ENCODE measurements at places on chromosomes 5 and 9. TPM values are rescaled to one million over a fixed set of nuclear protein-coding genes. Genes with fewer than 3 reads are reported as not detected.

DNA sequence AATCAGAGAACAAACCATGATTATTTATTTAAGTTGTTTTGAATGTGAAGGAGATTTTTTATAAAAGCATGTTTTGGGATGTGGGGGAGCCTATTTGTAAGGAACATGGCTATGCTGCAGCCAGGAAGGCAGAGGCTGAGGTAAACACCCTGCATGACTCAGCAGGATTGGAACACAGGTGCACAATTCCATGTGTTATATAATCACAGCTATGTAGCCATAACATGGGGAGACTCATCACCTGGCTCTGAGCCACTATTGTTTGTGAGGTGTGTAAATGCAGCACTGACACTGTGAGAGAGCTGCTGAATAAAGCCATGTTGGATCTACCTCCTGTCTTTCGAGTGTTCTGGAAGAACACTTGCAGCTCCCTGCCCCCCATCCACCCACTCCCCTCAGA, 1009.8 kb downstream of the DNAH5 start:
- no peak for DNase-seq

- no peak for DNase-seq
Observed at GRCh38 chr9:128771094-128771721, 519 bp downstream of the ZER1 start.

TAF1L gene
- not detected for total RNA-seq

PSMD5 gene
- total RNA-seq = 44.4 TPM

DNA sequence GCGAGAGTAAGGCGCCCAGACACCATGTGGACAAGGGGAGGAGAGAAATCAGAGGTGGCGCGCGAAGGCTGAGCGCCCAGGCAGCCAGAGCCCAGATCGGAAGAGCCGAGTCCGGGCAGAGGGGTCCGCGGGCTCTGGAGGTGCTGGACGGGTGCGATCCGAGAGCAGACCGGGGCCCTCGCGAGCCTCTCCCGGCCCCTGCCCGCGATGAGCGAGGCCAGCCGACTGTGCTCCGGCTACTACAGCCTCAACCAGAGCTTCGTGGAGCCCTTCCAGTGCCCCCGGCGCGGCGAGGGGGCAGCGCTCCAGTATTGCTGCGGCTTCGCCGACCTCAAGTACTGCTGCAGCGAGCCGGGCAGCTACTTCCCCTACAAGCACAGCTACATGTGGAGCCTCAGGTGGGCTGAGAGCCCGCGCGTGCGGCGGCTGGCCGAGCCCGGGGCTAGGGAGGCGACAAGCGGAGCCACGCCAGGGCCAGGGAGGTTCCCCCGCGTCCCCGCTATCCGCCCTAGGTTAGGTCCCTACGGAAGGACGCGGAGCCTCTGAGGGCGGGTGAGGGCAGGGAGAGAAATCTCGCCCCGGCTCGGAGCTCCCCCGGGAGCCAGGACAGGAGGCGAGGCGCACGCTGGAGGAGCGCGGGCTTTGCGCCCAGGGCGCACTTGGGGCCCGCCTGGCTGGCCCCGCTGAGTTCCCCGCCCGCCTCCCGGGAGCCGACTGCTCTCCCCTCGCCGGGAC, at the start of gene SHISAL2B:
Gene SHISAL2B (plus strand): TSS at position 87 of the 735 bp plus-strand sequence. CDS start 121 bp downstream, at position 208.
- DNase-seq = no peak

DNA sequence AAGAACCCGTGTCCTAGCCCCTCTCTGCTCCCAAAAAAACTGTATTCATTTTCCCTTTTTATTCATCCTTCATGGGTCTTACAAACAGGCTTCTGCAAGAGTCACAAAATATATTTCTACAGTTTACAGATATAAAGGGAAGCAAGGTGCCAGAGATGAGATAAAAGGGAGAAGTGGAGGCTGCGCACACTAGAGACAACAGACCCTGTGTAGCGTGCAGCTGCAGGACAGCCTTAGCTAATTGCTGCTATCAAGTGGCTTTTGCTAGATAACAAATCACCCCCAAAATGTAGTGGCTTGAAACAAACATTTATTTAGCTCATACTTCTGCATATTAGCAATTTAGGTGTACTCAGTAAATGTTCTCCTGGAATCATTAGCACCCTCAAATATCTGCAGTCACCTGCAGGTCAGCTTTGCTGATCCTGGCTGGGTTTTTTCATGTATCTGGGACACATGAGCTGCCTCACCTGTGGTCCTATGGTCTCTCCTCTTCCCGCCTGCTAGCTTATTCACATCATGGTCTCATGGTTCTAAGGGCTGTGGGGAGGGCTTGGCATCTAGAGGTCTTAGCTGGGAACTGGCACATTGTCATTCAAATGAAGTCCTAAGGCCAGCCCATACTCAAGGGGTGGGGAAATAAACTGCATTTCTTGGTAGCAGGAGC, 29.4 kb downstream of the ARHGEF37 start:
- no peak for DNase-seq

DNA sequence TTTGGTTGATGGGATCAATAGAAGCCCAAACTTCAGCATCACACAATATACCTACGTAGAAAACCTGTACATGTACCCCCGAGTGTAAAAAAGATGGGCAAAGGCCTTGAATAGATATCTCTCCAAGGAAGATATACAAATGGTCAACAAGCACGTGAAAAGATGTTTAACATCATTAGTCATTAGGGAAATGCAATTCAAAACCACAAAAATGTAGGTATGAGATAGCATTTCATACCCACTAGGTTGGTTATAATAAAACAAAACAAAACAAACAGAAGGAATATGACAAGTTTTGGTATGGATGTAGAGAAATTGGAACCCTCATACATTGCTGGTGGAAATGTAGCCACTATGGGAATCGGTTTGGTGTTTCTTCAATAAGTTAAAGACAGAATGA, 33.1 kb upstream of the PPARGC1B start:
- DNase-seq = no peak

GRCh38 chr5:126659805-126660482, 59.2 kb downstream of the PHAX start:
- no peak for DNase-seq

CA9 gene
- total RNA-seq = 0.96 TPM

DNA sequence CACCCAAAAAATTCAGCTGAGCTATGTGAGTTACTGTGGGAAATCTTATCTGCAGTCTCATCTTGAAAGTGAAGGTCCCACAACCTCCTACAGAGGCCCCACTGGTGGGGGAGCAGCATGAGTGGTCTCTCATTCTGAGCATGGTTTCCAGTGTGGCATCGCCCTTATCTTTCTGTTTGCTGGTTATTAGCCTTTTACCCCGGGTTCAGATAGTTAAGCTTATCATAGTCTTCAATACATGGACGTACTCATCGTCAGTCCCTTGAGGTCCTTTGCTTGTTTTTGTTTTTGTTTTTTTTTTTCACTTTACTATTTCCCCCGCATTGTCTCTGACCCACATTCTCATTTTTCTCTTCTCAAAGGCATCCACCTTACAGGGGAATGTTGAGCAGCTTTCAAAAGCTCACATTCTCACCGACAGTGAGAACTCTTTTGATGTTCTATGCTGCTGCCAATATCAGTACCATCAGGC, 7.7 kb upstream of the HAVCR2 start:
- DNase-seq = no peak

- DNase-seq = no peak
Observed at GRCh38 chr9:113446323-113446740, 17.2 kb upstream of the RGS3 start.

PPP6C gene
- 17.0 TPM for total RNA-seq

DNA sequence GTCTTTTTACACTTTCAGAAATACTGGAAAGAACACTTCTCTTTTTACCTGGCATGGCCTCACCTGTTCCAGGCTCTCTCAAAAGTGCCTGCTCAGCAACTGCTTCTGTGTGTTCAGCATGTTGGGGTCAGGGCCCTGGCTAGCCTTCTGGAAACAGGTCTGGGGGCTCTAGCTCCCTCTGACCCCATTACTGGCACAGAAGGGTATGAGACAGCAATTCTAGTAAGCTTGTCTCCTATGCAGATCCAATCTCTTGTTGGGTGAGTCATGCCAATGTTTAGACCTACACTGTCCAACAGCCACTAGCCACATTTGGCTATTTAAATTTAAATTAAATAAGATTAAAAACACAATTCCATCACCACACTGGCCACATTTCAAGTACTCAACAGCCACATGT, 80.8 kb downstream of the MAPKAP1 start:
- DNase-seq = no peak

Measured in left lobe of liver (tissue), 2 donors.